ENCODE measurements at places on chromosomes 1 and 21. TPM values are rescaled to one million over a fixed set of nuclear protein-coding genes. Genes with fewer than 3 reads are reported as not detected.

The EPB41 gene
- 73.8 TPM for total RNA-seq

The NHLH1 gene
- 0.46 TPM for total RNA-seq

The DNM3 gene
- 1.9 TPM for total RNA-seq

The LRRC53 gene
- total RNA-seq = not detected

The FCAMR gene
- not detected for total RNA-seq

The KCNT2 gene
- not detected for total RNA-seq

The LCE2B gene
- not detected for total RNA-seq

The RBM11 gene
- total RNA-seq = 1.6 TPM

The GJA5 gene
- total RNA-seq = not detected

The LCE1A gene
- not detected for total RNA-seq

The CFAP141 gene
- not detected for total RNA-seq

The DEGS1 gene
- total RNA-seq = 55.5 TPM

The OR2T2 gene
- 4.1 TPM for total RNA-seq

The TNFRSF1B gene
- total RNA-seq = 98.6 TPM

The BCL2L15 gene
- 0.83 TPM for total RNA-seq

The PERM1 gene
- total RNA-seq = not detected

The SHISAL2A gene
- total RNA-seq = 44.2 TPM

The OR14K1 gene
- not detected for total RNA-seq

The FAM163A gene
- not detected for total RNA-seq

The DOP1B gene
- total RNA-seq = 33.9 TPM

The MAGI3 gene
- total RNA-seq = 0.83 TPM

The GRHL3 gene
- 0.64 TPM for total RNA-seq

The POGZ gene
- total RNA-seq = 135 TPM

The OR6K6 gene
- total RNA-seq = not detected

The C1orf94 gene
- total RNA-seq = not detected

The SLAMF6 gene
- total RNA-seq = 28.7 TPM

The AMY2B gene
- 19.7 TPM for total RNA-seq

The RGL1 gene
- 3.4 TPM for total RNA-seq

All from activated B cell treated with CpG ODN at 0.5 μM for 24 hours (primary cell).